Activated T-helper 1 cell treated with Interleukin-2 at 50 U/mL for 16 hours (primary cell): ENCODE measurements at places on chromosomes 7 and 10.

- DNase-seq = no peak
These were observed 716.0 kb downstream of the XPNPEP1 start for GRCh38 chr10:109207361-109207760.

- DNase-seq = no peak
These were observed 106.8 kb downstream of the CYP26A1 start for GRCh38 chr10:93180482-93180931.

DNA sequence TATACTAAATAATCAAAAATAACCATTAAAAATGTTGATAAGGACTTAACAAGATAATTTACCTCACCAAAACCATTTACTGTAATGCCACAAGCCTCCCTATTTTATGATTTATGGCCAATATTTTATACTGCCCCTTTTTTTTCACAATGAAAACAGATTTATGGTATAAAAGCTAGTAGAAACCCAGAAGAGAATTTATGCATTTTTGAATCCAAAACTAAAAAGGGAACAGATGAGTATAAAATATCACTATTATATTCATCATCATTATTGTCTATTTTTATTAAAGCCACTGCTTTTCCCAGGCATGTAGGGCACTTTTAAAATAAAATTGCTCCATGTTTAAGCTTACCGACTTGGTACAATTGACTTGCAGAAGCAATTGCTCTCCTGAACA lies 425.0 kb downstream of the PHTF2 start:
- no peak for DNase-seq

DNA sequence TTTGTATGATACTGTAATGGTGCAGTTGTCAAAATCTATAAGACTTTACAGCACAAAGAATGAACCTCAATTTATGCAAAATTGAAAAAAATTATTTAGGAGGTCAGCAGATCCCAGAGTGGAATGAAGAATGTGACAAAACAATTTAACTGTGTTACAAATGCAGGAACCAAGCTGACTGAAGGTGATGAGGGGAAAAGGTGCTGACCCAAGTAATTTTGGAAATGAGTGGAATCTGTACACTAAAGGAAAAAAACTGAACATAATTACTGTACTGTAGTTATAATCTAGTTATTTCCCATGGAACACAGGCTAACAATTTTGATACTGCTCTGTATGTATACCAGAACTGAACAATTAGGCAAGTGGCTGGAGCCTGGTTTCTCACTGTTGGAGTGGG lies 31.2 kb upstream of the ZCCHC24 start:
- DNase-seq = no peak

DNA sequence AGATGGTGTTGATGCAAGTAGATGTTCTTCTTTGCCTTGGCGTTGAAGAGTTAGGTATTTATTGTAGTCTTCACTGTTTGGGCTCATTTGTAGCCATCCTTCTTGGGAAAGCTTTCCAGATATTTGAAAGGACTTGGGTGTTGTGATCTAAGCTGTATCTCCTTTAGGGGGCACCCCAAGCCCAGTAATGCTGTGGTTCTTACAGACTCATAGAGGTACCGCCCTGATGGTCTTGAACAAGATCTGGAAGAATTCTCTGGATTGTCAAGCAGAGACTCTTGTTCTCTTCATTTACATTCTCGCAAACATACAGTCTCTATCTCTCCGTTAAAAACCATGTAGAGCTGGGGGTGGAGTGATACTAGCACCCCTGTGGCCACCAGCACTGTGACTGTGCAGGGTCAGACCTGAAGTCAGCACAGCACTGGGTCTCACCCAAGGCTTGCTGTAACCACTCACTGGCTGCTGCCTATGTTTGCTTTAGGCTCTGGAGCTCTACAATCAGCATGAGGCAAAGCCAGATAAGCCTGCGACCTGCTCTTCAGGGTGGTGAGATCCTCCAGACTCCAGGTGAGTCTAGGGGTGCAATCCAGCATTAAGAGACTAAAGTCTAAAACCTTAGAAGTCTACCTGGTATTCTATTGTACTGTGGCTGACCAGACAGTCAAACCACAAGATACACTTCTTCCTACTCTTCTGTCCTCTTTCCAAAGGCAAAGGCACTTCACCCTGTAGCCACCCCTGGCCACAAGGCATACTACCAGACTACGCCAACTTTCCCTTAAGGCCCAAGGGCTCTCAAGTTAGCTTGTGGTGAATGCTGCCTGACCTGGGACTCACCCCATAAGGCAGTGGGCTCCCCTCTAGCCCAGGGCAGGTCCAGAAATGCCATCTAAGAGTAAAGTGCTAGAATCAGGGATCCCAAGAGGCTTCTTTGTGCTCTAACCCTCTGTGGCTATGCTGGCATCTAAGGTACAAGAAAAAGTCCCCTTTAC lies 209.7 kb upstream of the TMEM196 start:
- DNase-seq = no peak

- no peak for DNase-seq
These were observed 13.3 kb downstream of the MAP3K8 start for GRCh38 chr10:30447125-30447799.
